ENCODE measurements at places on chromosomes 11 and 22. TPM values are rescaled to one million over a fixed set of nuclear protein-coding genes. Genes with fewer than 3 reads are reported as not detected.

- H3K4me1 ChIP-seq, result peaks cover 2% of the 10 kb centered on the region
- H3K4me3 ChIP-seq, result no peak overlapping the region
- H3K36me3 ChIP-seq, result no peaks in the 10 kb centered on the region
- peaks cover 3% of the 10 kb centered on the region for H3K27me3 ChIP-seq
- H3K27ac ChIP-seq, result no peak overlapping the region
- DNase-seq, result no peak
Observed at GRCh38 chr11:111589886-111590499, 12.3 kb upstream of the SIK2 start.

GRCh38 chr11:114097832-114098231 lies 38.3 kb downstream of the ZBTB16 start:
- H3K27me3 ChIP-seq, result no peaks in the 10 kb centered on the region
- no peak overlapping the region for H3K27ac ChIP-seq
- peaks cover 12% of the 10 kb centered on the region for H3K4me1 ChIP-seq
- H3K4me3 ChIP-seq, result no peak overlapping the region
- H3K36me3 ChIP-seq, result no peaks in the 10 kb centered on the region

Gene SYCE3
- not detected for total RNA-seq

DNA sequence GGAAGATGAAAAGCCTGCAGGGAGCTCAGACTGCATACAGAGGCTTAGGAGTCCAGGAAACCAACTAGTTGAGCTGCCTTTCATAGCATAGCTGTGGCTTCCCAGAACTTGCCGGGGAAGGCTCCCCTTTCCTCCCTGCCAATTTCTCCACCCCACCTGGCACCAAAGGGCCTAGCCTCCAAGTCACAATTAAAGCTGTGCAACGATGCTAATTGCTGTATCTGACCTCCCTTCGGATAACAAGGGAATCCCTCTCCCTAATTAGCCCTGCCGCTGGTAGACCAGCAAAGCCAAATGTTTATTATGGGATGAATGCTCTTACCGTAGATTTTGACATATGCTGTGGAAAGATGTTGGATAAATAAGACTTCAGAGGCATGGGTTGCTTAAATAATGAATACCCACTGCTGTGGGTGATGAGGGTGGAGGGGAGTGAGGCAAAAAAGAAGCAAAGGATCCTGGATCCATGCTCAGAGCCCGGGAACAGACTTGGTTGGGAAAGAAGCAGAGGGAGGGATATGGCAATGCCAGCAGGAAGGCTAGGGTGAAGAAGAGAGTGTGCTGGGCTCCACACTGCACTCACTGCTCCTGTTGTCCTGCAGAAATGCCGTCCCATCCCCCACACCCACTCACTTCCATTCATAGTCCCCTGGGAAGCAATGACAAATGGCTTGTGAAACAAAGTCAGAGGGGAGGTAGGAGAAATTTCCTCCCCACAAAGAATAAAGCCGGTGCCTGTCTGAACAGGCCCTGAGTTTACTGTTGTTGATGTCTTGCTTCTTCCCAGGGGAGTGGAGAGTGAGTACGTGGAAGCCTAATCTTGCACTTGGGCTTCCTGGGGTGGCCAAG lies 608.1 kb upstream of the CADM1 start:
- H3K4me1 ChIP-seq, result no peaks in the 10 kb centered on the region
- no peaks in the 10 kb centered on the region for H3K36me3 ChIP-seq
- H3K27me3 ChIP-seq, result no peaks in the 10 kb centered on the region
- DNase-seq, result no peak
- no peak overlapping the region for H3K27ac ChIP-seq

Gene ZC3H12C
- 0.40 TPM for total RNA-seq
